Endothelial cell of umbilical vein (primary cell): ENCODE measurements at places on chromosomes 13 and 19. TPM values are rescaled to one million over a fixed set of nuclear protein-coding genes. Genes with fewer than 3 reads are reported as not detected.

DNA sequence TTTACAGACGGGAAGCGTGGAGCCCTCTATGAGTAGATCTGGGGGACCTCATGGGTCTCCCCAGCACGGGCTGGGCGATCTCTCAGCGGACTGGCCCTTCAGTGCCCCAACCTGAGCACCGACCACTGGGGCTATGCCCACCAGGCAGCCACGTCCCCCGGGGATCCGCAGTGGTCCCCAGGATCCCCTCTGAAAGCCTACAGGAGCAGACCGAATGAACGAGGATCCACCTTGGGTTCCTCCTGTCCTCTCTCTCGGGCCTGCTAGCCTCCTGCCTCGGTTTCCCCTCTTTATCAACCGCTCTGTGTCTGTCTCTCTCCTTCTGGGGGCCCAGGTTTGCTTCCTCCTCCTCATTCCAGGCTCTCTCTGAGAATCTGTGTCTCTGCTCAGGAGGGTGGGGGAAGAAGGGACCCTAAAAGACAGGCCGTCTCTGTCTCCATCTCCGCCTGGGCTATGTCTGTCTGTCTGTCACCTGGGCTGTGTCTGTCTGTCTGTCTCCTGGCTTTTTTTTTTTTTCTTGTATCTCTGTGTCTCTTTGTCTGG lies 2.0 kb upstream of the MEIS3 start:
- H3K4me1 ChIP-seq = no peaks in the 10 kb centered on the region
- no peak for DNase-seq
- H3K4me3 ChIP-seq = no peak overlapping the region
- no peak overlapping the region for H3K27ac ChIP-seq
- peaks cover 67% of the 10 kb centered on the region for H3K27me3 ChIP-seq

The MISP gene
- not detected in 2 replicates for total RNA-seq

The LRRC8E gene
- 1.6 and 1.8 TPM in 2 replicates for total RNA-seq

- DNase-seq = no peak
- H3K27ac ChIP-seq = no peak overlapping the region
- no peaks in the 10 kb centered on the region for H3K4me1 ChIP-seq
- no peaks in the 10 kb centered on the region for H3K27me3 ChIP-seq
- no peaks in the 10 kb centered on the region for H3K36me3 ChIP-seq
Measured at GRCh38 chr13:71610876-71611275, 256.1 kb downstream of the DACH1 start.

The WTIP gene
- total RNA-seq = 25.7 and 26.9 TPM in 2 replicates

GRCh38 chr19:10417541-10418234 lies 2.6 kb upstream of the PDE4A start:
- H3K4me1 ChIP-seq = peaks cover 14% of the 10 kb centered on the region
- H3K36me3 ChIP-seq = no peaks in the 10 kb centered on the region
- no peak for DNase-seq
- peaks cover 44% of the 10 kb centered on the region for H3K27me3 ChIP-seq
- no peak overlapping the region for H3K27ac ChIP-seq
- H3K4me3 ChIP-seq = no peak overlapping the region

DNA sequence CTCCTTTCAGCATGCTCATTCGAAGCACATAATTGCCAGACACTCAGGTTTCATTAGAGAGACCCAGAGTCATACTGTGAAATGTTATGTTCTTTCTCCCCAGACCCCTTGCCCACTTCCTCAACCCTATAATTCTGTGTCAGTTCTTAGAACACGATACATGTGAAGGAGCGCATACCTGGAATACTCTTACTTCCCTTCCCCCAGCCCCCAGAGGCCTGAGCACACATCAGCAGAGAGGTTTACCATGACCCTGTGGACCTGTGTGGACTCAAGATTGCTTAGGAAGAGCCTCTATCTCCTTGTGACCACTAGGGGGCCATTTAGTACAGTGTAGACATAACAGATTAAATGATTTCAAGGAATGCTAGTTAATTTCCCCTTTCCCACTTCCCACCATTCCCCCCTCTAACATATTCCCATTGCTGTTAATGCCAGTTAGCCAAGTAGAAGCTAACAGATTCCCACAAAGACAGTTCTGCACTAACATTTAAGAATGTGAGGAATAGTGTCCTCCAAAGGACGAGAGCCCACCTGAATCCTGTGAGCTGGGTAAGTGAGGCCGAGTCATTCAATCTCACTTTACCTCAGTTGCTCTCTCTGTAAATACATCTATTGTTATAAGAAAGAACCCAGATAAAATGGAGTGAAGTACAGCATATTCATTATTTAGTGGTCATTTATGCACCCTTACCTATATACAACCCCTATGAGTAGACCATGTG lies 154.2 kb upstream of the MAB21L1 start:
- H3K27me3 ChIP-seq = no peaks in the 10 kb centered on the region
- no peak overlapping the region for H3K4me3 ChIP-seq
- peaks cover 11% of the 10 kb centered on the region for H3K4me1 ChIP-seq
- H3K27ac ChIP-seq = no peak overlapping the region
- DNase-seq = peak; percentile 13

The CILP2 gene
- not detected in 2 replicates for total RNA-seq

The PLIN3 gene
- 76.8 and 77.9 TPM in 2 replicates for total RNA-seq

The YJEFN3 gene
- total RNA-seq = 2.1 and 2.4 TPM in 2 replicates

DNA sequence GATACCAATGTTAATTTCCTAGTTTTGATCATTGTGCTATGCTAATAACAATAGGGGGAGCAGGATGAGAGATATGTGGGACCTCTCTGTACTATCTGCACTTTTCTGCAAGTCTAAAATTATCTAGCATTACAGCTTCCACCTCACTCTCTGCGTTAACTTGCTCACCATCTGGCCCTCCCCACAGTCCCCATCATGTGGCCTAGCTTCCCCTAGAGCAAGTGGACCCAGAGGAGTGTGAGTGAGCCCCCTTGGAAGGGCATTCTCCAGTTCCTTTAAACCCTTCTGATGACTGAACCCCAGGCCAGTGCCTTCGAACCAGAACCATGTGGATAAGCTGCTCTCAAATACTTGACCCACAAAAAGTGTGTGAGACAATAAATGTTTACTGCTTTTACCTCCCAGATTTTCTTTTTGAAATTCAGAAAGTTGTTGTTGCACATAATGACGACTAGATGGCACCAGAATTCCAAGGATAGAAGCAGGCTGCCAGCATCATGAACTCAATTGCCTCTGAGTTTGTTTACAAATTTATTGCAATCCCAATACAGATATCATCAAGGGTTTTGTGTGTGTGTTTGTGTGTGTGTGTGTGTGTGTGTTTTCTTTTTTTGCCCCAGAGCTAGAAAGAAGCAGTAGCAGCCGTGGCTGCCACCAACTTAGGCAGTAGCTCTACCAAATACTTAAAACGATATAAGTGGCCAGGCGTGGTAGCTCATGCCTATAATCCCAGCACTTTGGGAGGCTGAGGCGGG lies 49.0 kb upstream of the ZNF780A start:
- peak; percentile 50 for DNase-seq
- no peak overlapping the region for H3K4me3 ChIP-seq
- no peak overlapping the region for H3K27ac ChIP-seq
- peaks cover 2% of the 10 kb centered on the region for H3K27me3 ChIP-seq
- no peaks in the 10 kb centered on the region for H3K4me1 ChIP-seq

The FBXO46 gene
- 18.3 and 21.2 TPM in 2 replicates for total RNA-seq

GRCh38 chr13:99993660-99994637 lies 12.4 kb downstream of the ZIC2 start:
- H3K27ac ChIP-seq = no peak overlapping the region
- no peak overlapping the region for H3K4me3 ChIP-seq
- H3K27me3 ChIP-seq = peaks cover 93% of the 10 kb centered on the region

DNA sequence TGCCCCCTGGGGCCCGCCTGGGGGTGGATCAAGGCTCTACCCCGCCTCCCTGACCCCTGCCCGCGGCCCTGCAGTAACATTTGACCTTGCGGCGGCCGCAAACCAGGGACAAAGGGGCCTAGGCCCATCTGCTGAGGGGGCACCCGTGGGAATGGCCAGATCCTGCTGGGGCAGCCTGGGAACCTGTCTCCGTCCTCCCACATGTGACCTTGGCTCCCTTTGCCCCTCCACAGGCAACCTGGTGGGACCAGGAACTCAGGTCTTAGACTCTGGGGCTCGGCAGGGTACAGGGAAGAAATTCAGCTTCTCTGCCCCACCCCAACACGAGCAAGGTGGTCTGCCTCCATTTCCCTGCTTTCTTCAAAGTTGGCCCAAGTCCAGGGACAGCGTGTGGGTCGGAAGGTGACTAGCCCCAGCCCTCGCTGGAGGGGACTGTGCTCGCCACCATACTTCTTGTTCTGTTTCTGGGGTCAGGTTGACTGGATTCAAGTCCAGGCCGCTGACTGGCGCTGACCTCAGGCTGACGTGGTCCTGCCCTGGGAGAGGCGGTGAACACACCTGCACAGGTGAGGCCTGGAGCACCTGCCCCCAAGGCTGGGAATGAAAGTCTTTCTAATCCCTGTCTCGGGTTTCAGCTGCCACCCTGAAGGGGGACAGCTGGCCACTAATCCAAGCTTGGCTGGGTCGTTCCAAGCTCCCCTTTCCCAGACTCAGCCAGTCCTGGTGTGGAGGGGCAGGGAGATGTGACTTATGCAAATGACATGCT lies 2.5 kb upstream of the NR2F6 start:
- H3K27me3 ChIP-seq = no peaks in the 10 kb centered on the region
- peaks cover 28% of the 10 kb centered on the region for H3K4me1 ChIP-seq
- no peak overlapping the region for H3K27ac ChIP-seq
- H3K4me3 ChIP-seq = no peak overlapping the region

- H3K27ac ChIP-seq = no peak overlapping the region
- H3K4me3 ChIP-seq = no peak overlapping the region
- no peaks in the 10 kb centered on the region for H3K27me3 ChIP-seq
- DNase-seq = no peak
- peaks cover 28% of the 10 kb centered on the region for H3K4me1 ChIP-seq
- no peaks in the 10 kb centered on the region for H3K36me3 ChIP-seq
Measured at GRCh38 chr19:47615230-47615629, 6.3 kb downstream of the BICRA start.

DNA sequence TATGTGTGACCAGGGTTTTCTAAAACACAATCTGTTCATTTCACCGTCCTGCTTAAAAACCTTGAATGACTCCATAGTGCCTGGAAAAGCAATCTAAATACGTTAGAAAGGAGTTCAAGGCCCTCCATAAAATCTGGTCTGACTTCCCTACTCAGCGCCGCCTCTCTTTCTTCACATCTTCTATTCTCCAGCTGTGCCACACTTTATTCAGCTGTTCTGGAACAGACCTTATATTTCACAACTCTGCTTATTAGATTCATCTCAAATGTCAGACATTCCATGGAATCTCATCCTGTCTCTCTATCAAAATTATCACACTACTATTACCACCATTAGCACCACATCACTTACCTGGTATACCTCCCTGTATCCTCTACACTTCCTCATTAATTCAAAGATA lies 19.8 kb upstream of the SPART start:
- no peak for DNase-seq
- no peaks in the 10 kb centered on the region for H3K36me3 ChIP-seq
- H3K27ac ChIP-seq = no peak overlapping the region
- H3K4me1 ChIP-seq = no peaks in the 10 kb centered on the region
- H3K27me3 ChIP-seq = no peaks in the 10 kb centered on the region

GRCh38 chr19:46714444-46715106 lies 2.3 kb downstream of the PRKD2 start:
- H3K27ac ChIP-seq = peak overlapping the region; percentile 95
- H3K4me3 ChIP-seq = peak overlapping the region; percentile 76
- H3K4me1 ChIP-seq = peaks cover 34% of the 10 kb centered on the region
- H3K36me3 ChIP-seq = peaks cover 9% of the 10 kb centered on the region
- DNase-seq = peak; percentile 44

DNA sequence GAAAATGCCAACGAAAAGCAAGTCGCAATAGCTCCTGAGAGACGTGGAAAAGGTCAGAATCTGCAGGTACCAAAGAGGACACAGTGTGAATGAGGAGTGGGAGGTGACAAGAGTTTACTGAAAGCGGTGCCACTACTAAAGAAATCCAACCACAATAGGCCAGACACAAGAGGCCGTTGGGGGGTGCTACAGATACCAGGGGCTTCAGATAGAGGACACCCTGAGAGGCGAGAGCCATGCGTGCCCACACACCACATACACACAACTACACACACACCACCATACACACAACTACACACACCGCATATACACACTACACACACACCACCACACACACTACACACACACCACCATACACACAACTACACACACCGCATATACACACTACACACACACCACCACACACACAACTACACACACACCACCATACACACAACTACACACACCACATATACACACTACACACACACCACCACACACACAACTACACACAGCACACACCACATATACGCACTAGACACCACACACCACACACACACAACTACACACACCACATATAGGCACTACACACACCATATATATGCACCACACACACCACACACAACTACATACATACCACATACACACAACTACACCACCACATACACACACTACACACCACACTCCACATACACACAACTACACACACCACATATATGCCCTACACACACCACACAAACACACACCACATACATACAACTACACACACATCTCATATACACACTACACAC lies 28.5 kb downstream of the CRYL1 start:
- H3K36me3 ChIP-seq = no peaks in the 10 kb centered on the region
- H3K27ac ChIP-seq = no peak overlapping the region
- H3K27me3 ChIP-seq = no peaks in the 10 kb centered on the region
- DNase-seq = no peak

DNA sequence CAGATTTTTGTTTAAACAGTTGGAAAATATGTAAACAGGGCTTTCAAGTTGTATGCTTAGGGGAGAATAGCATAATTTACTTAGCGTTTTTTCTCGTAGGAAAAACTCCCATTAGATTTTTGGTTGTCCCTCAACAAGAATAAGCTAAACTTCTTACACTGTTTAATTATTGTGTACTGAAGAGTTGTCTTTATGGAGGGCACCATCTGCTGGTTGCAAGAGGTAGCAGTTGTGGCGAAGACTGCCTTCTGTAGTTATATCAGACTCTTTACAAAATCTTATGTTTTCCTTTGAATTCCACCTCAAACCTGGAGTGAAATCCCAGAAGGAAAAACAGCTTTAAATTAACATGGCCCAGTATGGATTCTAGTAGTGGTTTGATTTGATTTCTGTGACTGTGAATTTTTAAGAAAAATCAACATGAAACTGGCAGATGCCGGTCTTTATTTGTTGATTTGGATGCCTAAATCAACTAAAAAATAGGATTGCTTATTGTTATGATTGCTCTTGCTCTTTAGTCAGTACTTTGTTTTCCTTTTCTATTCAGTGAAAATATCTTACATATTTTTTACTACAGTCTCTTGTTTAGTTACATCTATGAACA lies 53.4 kb downstream of the PDS5B start:
- no peak overlapping the region for H3K4me3 ChIP-seq
- no peak overlapping the region for H3K27ac ChIP-seq
- no peaks in the 10 kb centered on the region for H3K27me3 ChIP-seq
- H3K4me1 ChIP-seq = peaks cover 3% of the 10 kb centered on the region
- DNase-seq = peak; percentile 67
- no peaks in the 10 kb centered on the region for H3K36me3 ChIP-seq
